Activated T-cell treated with anti-CD3 and anti-CD28 coated beads for 48 hours (primary cell): ENCODE measurements at places on chromosomes 1 and 21.

- DNase-seq: no peak
Measured at GRCh38 chr1:233362743-233363142, 35.2 kb downstream of the MAP3K21 start.

- DNase-seq: no peak
Measured at GRCh38 chr1:218930472-218931241, 243.0 kb upstream of the LYPLAL1 start.

- DNase-seq: no peak
Measured at GRCh38 chr1:5597991-5598823, 394.0 kb downstream of the NPHP4 start.

- no peak for DNase-seq
Measured at GRCh38 chr21:24636696-24637095, 970.6 kb downstream of the MRPL39 start.

GRCh38 chr1:112257043-112257835, 138.8 kb upstream of the CTTNBP2NL start:
- DNase-seq: no peak

GRCh38 chr1:107142666-107143065, 1.8 kb downstream of the NTNG1 start:
- no peak for DNase-seq

DNA sequence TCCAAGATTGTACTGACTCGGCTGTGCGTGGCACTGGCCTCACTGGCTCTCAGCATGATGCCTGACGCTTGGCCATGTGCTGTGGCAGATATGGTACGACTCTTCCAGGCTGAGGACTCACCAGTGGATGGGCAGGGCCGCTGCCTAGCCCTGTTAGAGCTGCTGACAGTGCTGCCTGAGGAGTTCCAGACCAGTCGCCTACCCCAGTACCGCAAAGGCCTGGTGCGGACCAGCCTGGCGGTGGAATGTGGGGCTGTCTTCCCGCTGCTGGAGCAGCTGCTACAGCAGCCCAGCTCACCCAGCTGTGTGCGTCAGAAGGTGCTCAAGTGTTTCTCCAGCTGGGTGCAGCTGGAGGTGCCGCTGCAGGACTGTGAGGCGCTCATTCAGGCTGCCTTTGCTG, 2.9 kb downstream of the IPO13 start:
- no peak for DNase-seq

DNA sequence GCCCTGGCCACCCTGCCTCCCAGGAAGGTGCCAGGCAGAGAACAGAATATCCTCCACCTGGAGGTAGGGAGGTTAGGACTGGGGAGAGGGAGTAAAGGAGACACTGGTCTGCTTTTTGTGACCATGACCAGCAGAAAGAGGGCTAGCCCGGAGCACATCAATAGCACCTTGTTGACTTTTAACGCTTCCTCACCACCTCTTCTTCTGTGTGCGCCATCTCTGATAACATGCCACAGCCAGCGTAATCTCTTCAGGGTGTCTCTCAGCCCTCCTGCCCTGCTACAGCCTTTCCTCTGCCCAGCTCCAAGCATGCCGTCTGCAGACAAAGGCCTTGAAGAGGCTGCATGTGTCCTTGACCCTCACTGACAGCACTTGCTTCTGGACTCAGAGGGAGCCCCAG, 50.9 kb upstream of the GJA5 start:
- DNase-seq: no peak

GRCh38 chr21:14120091-14120734, 90.5 kb downstream of the LIPI start:
- peak; percentile 21 for DNase-seq

GRCh38 chr1:111208921-111209320, 8.5 kb upstream of the DENND2D start:
- no peak for DNase-seq

- DNase-seq: peak; percentile 77
Measured at GRCh38 chr1:23809751-23810171, 9.2 kb upstream of the GALE start.

DNA sequence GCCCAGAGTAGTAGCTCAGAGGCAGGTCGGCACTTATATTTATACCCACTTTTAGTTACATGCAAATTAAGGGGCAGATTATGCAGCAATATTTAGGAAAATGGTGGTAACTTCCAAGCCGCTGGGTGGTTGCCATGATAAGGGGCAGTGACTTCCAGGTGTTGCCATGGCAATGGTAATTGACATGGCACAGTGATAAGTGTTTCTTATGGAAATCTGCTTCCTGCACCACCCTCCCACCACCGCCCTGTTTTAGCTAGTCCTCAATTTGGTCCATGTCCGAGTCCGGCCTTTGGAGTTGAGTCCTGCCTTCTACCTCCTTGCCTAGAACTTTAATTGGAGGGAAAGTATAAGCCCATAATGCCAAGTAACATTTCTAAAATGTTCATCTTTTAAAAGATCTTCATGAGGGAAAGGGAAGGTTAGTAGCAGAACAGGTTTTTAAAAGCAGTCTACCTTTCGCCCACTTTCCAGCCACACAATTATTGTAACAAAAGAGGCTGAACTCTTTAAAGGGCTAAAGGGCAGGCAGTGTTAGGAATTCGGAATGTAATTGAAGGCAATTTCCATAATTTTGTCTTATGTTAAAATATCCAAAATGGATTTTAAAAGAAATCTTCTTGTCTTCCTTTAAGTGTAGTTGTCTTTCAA, 21.7 kb downstream of the ZBTB8B start:
- DNase-seq: no peak

DNA sequence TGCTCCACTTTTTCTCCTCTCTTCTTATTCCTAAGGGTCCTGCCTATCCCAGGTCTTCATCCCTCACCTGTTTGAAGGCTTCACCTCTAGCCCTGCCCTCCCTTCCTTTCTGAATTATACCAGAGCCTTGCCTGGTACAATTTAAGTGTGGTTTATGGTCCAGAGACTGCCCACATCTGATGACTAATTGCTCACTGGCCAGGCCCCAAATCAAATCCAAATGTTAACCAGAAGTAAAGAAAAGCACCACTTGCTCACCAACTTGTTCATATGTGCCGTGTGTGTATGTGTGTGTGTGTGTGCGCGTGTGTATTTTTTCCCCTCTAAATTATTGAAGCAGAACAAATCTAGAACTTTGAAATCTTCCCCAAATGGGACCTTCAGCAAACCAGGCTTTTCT, 26.4 kb downstream of the MYOM3 start:
- DNase-seq: no peak

DNA sequence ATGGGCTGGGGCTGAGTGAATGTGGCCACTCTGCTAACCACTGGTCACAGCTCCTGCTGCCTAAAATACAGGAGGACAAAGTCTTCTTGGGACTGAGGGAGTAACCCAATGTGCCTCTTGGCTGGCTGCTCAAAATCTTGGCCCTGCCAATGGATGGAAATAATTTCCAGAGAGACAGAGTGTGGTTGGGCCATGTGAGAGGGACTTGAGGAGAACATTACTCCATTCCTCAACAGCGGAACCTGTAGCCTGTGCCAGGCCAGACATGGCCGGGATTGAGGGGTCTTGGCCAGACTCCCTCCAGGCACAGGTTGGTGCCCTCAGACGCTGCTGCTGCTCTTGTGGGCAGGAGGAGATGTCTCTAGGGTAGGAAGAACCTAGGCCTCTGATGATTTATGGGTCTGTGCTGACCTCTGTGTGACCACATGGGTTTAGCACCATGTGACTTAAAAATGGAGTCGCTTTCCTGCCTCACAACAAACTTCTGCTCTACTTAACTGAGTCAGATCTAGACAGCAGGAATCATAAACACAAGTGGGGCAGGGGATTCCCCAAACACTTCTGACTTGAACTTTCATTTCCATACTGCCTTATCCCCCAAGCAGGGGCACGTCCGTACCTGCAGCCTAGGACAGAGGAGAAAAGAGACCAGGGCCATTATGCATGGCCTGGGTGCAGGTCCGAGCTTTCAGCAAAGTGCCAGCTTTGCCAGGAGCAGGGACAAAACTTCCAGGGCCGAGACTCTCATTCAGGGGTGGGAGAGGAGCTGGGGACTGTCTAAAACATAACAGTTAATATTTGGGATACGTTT, 79.2 kb downstream of the CD34 start:
- peak; percentile 45 for DNase-seq

GRCh38 chr1:59417406-59417805, 120.5 kb downstream of the FGGY start:
- DNase-seq: no peak

GRCh38 chr21:28833182-28833581, 159.5 kb downstream of the LTN1 start:
- no peak for DNase-seq

GRCh38 chr1:221149555-221150075, 270.4 kb downstream of the HLX start:
- no peak for DNase-seq

- no peak for DNase-seq
Measured at GRCh38 chr1:93537396-93537795, 89.5 kb downstream of the FNBP1L start.

DNA sequence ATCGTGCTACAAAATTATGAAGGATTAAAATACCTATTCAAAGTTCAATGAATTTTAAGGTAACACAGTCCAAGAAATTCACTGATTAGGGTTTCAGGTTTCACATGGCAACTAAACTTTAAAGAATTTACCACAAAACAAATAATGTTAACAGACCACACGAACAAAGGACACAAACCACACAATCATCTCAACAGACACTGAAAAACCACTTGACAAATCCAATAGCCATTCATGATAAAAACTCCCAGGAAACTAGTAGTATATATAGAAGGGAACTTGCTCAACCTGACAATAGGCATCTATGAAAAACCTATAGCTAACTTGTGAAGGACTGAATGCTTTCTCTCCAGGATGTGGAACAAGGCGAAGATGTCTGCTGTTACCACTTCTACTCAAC, 21.1 kb upstream of the SH2D5 start:
- DNase-seq: no peak

GRCh38 chr1:84083307-84083706, 60.8 kb upstream of the PRKACB start:
- no peak for DNase-seq

DNA sequence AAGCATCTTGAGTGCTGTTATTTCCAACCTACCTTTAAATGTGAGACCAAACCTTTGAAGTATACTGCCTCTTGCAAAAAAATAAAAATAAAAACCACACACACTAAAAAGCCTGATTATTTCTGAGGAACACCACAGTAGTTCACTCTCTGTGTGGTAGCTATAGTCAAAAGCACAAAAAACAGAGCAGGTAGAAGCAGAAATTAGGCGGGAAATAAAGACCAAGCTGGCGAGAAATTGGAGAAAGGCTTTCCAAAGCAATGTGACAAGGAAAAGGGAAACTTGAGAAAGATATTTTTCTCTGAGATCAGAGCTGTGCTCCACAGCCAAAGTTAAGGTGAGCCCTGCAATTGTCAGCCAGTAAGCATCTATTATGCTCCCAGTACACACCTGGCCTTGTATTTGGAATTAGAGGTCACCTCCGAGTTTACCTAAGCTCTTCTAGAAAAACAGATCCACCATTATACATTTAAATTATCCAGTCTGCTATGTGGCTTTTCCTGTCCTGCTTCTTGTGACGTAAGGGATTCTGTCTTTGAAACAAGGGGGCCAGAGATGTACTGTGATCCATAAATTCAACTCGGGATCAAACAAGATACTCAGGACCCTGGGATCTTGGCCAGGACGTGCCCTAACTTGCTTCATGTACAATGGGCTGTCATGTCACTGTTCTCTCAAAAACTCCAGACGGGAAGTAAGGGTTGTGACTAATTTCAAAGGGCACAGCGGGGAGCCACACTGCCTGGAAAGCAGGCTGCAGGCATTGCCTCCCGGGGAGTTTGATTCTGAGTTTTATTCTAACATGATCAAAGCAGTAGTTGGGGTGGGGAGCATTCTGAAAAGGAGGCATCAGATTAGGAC, 39.8 kb upstream of the RAB4A start:
- DNase-seq: no peak

GRCh38 chr1:34444516-34444915, 267.8 kb downstream of the C1orf94 start:
- DNase-seq: no peak

DNA sequence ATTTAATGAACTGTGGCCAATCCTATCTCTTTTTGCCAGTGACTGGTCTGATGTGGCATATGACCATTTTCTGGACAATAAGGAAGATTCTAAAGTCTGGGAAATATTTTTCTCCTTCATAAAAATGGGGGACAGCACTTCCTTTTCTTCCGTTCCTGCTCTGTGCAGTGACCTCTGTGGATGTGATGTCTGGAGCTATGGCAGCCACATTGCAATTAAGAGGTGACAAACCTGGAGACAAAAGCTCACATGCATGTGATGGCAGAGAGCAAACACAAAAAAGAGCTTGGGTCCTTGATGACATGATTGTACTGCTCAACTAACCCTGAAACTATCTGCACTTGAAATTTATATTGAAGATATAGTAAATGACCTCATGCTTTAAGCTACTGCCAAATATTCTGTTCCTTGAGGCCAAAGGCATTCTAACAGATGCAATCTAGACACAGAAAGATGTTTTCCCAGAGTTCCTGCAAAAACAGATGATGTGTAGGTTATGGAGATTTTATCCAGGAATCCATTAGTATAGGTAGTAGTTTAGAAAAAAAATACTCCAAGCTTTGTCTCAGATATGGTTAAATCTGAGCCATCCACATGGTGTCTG, 2.2 kb upstream of the MAGI3 start:
- DNase-seq: no peak

DNA sequence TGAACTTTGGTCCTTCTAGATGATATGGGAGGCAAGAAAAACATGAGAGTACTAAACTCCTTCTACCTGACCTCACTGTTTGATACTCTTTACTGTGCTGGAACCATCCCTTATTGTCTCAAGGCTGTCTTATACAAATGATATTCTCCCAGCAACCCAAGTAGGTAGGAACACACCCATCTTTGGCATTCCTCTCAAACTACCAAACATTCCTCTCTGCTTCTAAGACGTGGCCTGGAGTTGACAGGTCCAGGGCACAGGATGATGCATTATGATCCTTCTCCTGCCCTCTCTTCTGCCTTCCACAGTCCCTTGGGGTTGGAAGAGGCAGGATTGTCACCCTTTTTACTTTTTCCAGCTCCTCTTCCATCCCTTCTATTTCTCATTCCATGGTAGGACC, 90.5 kb downstream of the SPATA17 start:
- no peak for DNase-seq

- no peak for DNase-seq
Measured at GRCh38 chr1:234971586-234972297, 156.9 kb downstream of the TOMM20 start.

GRCh38 chr1:206952171-206952570, 5.9 kb upstream of the PIGR start:
- no peak for DNase-seq

- no peak for DNase-seq
Measured at GRCh38 chr1:145918992-145919939, 749 bp upstream of the PEX11B start.
